ENCODE measurements at places on chromosomes 1 and 21.

DNA sequence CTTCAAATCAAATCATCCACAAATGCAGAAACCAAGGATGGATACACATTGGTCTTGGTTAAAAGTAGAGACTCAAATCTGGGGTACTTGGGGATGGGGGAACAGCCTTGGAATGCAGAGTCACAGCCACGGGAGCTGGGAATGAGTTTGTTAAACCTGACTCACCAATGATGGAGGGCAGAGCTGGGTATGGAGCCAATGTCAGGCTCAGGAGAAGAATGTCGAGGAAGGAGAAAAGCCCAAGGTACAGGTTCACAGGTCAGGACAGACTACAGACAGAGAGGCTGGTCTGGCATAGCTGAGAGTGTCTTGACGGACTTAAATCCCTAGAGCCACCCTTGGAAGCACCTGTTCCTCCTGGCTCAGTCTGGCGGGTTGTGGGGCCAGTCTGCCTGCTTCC is 237.6 kb downstream of the NTNG1 start:
- DNase-seq: no peak

- DNase-seq: no peak
These were observed 20.9 kb upstream of the AGTRAP start for GRCh38 chr1:11714831-11715575.

- DNase-seq: no peak
These were observed 24.7 kb downstream of the TNFRSF9 start for GRCh38 chr1:7915826-7916500.

- DNase-seq: no peak
These were observed 213.8 kb downstream of the SIPA1L2 start for GRCh38 chr1:232416026-232416568.

DNA sequence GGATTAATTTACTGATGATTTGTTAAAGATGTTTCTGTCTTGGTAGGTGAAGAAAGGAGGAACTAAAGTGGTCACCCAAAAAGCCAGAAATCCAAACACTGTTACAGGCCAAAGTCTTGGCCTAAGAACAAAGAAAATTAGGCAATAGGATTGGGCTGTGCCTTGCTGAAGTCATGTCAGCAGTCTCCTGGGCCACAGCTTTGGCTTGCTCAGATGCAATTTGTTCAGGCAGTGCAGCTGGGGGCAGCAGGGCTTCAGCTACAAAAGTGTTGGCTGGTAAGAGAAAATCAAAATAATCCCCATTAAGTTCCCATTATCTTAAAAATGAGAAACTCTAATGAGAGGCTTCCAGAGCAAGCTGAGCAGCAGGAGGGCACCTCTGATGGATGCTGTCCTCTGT is 14.0 kb upstream of the RAP1A start:
- DNase-seq: no peak

DNA sequence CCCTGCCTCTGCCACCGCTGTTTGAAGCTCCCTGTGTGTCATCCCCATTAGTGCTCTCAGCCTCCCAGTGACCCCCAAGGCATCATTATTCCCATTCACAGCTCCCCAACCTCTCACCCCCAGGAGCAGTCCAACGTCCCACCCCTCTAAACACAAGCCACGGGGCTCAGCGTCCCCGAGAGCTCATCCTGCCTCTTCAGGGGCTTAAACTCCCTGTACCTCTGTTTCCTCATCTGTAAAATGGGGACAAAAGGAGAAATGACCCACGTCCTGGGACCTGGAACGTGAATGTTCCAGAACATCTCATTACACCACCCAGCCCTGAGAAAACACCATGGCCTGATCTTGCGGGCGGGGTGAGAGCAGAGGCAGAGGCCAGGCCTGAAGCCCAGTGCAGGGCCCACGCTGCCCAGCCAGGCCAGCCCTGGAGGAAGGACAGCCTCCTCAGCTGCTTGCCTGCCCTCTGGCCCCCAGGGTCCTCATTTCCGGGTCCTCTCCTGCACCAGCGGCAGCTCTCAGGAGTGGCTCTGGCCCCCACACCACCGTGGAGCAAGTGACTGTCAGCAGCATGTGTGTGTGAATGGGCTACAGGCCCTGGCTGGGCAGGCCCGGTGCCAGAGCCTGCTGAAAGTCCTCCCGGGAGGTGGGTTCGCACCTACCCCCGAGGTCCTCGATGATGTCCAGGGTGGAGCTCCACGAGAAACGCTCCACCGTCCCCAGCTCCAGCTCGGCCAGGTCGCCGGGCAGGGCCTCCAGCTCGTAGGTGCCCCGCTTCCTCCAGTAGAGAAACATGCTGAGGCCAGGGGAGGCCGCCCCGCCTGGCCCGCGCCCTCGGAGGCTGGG is 14.1 kb upstream of the PLEKHG5 start:
- no peak for DNase-seq

DNA sequence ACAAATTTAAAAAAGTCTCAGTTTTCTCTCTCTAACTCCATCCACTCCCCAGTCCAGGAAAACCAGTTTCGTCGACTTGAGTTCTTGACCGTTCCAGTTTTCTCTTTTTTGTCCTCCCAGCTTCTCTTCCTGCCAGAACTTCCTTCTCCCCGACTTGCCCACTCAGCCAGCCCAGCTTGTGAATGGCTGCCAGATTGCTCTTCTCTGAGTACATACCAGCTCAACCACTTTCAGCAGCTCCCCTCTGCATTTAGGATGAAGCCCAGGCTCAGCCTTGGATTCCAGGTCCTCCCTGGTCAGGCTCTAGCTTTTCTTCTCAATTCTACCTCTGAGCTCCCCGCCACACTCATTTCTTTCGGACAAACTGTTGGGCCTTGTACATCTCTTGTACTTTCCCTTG is 1.4 kb downstream of the DIO1 start:
- no peak for DNase-seq

DNA sequence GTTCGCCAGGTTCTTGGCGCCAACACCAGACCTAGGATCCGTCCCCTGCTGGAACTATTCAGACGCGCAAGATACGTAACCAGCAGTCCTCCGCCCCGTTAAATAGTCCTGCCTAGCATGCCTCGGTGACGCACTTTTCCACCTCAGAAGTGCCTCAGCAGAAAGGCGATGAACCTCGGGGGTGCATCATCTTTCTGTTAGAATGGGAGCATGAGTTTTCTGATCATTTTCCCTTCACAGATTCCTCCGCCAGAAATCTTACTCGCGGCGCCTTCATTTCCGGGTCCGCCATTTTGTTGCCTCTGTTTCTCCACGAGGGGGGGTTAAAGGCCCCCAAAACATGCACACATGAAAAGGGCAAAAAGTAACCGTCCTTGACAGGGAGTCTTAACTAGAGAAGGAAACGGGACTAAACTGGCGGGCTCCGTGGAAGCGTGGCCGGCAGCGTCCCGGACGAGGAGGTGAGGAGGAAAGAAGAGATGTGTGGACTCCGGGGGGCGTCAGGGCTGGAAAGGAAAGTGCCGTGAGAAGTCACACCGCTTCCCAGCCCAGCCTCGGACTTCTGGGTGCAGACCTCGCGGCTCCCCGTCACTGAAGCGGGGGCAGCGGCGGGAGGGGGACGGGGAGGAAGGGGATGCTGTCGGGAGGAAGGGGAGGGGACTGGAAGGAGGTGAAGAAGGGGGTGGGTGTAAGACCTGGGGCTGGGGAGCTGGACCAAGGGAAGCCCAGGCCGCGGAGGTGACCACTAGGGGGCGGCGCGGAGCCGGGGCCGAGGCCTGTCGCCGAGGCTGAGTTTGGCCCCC is at the start of gene GABPB2:
Gene GABPB2, plus strand, starts transcription at position 288 of the 803 bp plus-strand sequence. CDS start 17,429 bp downstream, outside the sequence.
- no peak for DNase-seq

DNA sequence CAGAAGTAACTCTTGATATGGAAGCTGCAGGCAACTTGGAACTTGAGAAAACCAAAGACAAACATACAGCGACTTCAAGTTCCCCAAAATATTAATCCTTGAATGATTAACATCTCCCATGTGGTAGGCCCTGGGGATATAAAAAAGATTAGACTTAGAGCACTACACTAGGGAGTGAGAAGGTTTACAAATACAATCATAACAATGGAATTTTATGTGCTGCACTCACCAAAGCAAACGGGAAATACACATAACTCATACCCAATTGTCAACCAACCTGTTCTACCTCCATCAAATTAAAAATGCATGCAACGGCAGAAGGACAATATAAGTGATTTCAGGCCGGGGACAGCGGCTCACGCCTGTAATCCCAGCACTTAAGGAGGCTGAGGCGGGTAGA is 3.7 kb downstream of the SMYD3 start:
- peak; percentile 23 for DNase-seq

GRCh38 chr1:248243204-248243603 is 12.0 kb downstream of the OR2M4 start:
- DNase-seq: peak; percentile 49

DNA sequence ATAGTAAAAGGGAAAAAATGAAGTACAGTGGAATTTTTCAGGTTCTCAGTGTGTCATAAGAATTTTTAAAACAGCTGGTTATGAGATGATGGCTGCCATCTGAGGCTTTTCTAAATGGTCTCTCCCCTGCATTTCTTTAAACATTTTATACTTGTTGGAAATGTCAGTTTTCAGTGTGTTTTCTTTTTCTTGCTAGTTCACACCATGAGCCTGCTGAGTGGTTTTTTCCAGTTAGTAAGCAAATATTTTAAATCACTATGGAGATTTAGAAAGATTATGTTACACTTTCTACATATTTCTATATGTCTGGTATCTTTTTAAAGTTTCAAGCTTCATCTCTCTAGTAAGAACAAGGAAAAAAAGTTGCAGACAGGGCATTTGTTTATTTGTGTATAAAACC is 9.6 kb downstream of the RBM15 start:
- no peak for DNase-seq

GRCh38 chr1:150021191-150021694 is 10.7 kb upstream of the OTUD7B start:
- DNase-seq: no peak

GRCh38 chr1:154253671-154254070 is 18.8 kb upstream of the HAX1 start:
- no peak for DNase-seq

DNA sequence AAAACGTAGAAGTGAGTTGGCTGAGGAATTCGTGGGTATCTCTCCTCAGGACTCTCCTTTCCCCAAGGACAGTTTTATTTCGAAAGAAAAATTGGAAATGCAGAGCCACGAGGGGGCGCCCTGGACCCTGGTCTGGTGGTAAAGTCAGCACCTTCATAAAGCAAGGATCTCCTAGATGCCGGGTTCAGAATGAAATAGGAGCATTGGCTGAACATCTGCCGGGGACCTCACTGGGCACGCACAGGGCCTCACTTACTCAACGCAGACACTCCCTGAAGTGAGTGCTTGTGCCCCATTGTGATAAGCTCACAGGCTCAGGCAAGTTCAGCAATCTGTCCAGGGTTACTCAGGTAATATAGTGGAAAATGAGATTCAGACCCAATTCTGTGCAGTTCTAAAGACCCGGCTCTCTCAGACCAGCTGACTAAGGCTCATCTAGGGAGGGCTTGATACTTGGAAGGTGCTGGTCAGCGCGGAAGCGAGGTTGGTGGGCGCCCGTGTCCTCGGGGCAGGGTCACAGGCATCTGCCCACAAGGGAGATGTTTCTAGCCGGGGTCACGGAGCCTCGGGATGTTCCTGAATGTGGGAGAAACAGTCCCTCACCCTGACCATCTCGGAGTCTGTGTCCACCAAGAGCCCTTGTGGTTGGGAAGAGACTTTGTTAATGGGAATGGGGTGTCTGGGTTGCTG is 55.7 kb upstream of the ETV3 start:
- DNase-seq: peak; percentile 11

GRCh38 chr1:167984886-167985489 is 48.1 kb upstream of the MPC2 start:
- DNase-seq: no peak

DNA sequence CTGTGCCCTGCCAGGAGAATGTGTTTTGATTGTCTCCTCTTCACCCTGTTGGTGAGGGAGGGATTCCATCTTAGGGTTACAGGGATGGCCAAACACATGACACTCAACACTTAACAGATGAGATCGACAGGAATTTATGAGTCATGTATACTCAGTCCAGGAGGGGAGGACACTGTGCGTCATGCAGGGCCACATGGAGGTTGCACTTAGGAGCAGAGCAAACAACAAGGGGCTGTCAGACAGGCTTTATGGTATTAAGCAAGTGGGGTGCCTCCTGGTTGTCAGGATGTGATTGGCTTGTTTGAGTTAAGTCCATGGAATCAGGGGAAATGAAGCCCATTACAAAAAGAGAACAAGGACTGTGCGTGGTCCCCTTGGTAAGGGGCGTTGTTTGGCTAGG is 26.9 kb downstream of the EDARADD start:
- no peak for DNase-seq

DNA sequence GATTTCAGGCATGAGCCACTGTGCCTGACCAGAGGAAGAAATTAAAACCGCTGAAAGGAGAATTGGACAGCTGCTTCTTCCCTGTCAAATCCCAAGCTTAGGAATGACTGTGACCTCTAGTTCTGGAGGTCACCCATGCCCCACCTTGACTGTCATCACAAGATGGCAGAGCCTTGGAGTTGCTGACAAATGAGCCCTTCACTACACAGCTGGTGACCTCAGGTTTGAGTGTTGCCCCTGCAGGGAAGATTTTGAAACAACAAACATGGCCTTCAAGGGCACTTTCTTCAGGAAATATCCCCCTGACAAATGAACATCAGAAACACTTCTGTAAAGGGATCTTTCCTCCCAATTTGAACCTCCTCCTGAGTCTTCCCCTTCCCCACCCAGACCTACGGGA is 6.9 kb upstream of the SLC45A3 start:
- DNase-seq: no peak

DNA sequence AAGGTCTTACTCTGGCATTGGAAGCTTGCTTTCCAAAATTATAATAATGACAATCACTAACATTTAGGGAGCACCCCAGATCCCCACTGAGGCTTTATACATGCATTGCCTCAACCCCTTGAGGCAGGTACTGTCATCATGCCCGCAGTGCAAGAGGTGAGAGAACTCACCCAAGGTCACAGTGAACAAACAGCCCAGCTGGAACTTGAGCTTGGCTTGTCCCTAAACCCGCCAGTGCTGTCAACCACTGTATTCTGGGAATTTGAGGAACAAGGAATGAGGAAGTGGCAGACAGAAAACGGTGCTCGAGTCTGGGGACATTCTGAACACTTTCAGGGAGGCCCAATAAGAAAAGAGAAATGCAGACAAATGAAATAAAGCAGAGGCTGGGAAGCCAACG is 34.6 kb upstream of the TLR5 start:
- DNase-seq: no peak

- DNase-seq: no peak
These were observed 36.2 kb upstream of the TNFRSF1B start for GRCh38 chr1:12130466-12131130.

DNA sequence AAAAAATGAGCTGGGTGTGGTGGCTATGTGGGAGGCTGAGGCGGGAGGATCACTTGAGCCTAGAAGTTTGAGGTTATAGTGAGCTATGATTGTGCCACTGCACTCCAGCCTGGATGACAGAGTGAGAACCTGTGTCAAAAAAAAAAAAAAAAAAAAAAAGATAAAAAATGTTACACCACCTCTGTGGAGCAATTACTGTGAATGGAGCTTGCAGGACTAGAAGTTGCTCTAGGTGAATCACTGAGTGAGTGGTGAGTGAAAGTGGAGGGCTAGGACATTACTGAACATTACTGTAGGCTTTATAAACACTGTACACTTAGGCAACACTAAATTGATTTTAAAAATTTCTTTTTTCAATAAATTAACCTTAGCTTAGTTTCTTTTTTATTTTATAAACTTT is 21.9 kb downstream of the TLCD4 start:
- DNase-seq: no peak
